ENCODE measurements at places on chromosomes 2 and 18.
A peak's percentile ranks its signal among the peaks of the same experiment; 100 is the strongest.

DNA sequence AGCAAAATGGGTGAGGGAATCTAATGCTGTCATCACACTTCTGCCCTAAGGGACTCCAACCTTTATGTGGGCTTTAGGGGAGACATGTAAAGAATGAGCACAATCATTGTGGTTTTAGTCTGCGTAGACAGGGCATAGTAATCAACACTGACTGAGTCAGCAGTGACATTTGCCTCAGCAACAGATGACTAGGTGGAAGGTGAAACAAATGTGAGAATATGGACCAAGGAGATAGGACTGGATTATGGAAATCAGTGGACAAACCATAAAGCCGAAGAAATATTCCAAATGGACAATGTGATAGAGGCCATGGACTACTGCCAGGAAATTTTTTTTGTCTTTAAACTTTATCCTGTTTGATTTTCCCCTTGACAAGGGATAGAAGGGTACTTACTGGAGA, 83.9 kb downstream of the PDK1 start:
- DNase-seq, result no peak

GRCh38 chr2:135728064-135728743, 13.5 kb upstream of the UBXN4 start:
- DNase-seq, result no peak

DNA sequence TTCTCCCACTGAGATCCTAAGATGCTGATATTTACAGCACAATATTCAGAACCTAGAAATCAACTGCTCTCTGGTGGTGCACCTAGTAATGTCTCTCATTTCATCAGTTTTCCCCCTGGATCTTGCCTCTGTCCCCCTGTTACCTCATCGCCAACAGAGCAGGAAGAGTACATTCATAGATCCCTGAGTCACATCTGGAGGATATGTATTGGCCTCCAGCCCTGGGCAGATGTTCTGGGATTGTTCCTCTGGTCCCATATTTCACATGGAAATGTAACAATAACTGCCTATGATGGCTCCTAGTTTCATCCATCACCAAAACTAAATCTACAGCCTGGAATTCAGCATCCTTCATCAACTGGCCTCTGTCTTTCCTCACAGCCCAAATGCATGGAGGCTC, 278.8 kb upstream of the SLC14A2 start:
- DNase-seq, result no peak

DNA sequence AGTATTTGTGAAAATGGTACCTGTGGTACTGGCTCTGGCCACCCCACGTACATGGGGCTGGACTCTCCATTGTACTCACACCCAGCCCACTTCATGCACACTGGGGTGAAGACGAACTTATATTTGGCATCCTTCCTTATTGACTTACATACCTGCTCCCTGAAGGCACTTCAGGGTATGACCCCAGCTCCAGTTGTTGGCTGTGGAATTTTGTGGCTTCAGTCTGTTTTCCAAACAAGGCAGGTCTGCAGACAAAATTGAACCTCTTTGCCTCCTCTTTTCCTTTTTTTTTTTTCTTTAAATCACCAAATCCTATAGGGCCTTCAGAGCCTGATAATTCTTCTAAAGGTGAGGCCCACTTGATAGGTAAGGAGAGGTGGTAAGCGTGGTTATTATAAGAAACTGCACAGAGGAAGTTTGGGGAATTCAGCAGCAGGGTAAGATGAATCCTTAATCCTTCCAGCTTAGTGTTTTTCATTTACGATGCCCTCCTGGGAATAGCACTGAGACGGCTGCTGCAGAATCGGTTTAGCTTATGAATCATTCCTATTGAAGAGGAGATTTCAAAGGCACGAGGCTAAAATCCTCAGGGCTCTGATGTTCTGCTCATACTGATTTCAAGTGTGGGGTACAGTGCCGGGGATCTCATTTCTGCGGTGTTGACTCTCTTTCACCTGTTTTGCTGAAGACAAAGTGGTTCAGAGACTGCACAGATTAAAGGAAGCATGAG, 55.2 kb downstream of the KIF5C start:
- DNase-seq, result no peak

DNA sequence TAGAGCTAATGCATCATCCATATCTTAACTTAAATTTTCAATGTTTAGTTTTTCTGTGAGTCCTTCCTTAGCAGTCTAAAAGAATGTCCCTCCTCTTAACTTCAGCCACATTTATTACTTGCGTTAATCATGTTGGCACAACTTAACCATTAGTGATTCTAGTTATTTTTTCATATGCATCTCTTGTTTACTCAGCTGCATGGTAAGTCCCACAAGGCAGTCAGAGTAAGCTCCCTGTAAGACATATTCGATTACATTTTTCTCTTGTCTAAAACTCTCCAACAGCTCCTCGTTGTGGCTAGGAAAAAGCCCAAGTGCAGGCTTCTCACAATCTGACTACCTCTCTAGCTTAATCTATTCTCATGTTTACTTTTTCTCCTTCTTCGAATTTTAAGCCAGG, 2045.3 kb upstream of the PIK3C3 start:
- DNase-seq, result no peak

GRCh38 chr2:161576421-161576820, 47.8 kb upstream of the SLC4A10 start:
- DNase-seq, result no peak

GRCh38 chr18:47593744-47594472, 336.6 kb downstream of the SMAD2 start:
- no peak for DNase-seq

DNA sequence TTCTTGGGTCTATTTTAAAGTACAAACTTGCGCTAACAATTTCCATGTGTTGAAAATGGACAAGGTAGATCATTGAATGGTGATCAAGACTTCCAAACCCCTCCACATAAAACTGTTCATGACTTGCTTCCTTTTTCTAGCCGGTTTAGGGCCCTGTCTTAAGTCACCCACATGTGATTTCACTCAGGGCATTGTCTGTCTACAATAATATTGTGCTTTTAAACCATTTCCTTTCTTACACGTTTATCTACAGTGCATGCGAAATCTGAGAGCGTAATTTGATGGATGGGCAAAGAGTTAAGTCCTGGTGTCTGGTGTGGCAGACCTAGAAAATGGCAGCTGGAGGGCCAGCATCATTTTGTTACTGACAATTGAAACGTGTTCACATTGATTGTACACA, 2.0 kb upstream of the ZNF516 start:
- DNase-seq, result no peak

- no peak for DNase-seq
Observed at GRCh38 chr18:78719821-78720220, 259.8 kb upstream of the SALL3 start.

DNA sequence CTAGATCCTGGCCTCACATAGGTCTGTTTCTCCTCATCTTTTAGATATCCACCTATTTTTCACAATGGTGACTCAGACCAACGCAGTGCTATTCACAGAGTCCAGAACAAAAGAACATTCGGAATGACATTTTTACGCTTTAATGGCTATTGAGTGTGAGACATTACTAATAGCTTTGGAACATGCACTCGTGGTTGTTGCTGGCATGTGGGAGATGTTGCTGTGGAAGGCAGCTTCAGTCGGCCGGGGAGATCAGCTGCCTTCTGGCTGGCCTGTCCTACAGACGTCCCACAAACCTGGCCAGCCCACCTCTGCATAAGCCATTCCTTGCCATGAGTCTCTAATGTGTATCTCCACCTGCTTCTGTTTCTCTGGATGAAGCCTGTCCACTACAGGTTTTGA, 3.4 kb downstream of the MBP start:
- DNase-seq, result no peak

- DNase-seq, result peak; percentile 13
Observed at GRCh38 chr2:144504218-144504641, 15.7 kb downstream of the ZEB2 start.

DNA sequence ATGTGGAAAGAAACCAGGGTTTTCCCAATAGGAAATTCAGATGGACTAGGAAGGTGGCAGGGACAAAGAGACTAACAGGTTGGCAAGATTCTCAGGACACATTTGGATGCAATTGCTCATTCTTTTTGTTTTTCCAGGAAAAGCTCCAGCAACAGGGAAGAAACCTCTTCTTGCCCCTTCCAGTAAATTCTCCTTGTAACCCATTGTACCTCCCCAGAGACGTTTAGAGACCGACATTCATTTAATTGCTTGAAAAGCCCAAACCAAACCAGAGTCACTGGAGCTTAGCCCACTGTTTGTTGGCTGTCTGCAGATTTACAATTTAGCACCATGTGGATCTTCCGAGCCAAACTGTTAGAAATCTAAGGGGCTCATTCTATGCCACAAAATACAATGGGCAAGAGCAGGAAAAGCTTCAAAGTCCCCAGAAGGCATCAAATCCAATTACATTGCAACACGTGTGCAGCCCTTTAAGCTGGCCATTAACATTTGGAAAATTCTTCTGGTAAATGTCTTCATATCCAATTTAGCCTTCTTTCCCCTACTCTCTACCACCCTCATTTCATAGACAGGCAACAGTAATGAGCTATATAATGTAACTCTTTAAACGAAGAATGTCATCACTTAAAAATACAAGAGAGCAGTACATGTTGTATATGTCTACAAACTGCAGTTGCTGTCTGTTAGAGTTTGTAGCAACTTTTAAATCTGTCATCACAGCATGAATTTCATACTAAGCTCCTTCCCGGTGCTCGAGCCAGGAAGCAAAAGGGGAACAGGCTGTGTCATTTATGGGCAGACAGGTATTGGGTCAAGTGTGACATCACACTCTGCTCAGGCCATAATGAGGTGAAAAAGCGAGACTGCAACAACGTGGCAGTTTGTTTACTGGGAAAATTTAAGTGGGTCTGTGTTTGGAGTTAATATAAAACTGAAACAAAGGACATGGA, 235.6 kb upstream of the HNRNPA3 start:
- DNase-seq, result no peak

DNA sequence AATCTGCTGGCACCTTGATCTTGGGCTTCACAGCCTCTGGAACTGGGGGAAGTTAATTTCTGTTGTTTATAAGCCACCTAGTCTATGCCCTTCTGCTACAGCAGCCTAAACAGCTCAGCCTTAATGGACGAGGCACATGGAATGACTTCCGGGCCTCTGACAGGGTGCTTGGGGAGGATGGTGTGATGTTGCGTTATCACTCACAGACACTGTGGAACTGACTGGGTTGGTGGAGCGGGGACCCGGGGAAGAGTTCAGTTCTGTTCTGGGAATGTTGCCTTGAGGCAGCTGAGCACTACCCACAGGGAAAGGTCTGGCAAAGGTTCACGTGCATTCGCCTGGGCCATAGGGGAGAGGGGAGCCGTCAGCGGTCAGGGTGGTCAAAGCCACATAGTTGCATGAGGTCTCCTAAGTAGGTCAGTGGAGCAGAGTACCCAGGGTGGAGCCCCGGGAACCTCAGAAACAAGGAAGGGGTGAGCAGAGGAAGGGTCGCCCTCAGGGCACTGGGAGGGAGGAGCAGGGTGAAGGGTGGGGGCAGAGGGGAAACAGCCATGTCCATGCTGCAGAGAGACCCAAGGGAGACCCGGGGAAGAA, 36.2 kb downstream of the LRRFIP1 start:
- no peak for DNase-seq

DNA sequence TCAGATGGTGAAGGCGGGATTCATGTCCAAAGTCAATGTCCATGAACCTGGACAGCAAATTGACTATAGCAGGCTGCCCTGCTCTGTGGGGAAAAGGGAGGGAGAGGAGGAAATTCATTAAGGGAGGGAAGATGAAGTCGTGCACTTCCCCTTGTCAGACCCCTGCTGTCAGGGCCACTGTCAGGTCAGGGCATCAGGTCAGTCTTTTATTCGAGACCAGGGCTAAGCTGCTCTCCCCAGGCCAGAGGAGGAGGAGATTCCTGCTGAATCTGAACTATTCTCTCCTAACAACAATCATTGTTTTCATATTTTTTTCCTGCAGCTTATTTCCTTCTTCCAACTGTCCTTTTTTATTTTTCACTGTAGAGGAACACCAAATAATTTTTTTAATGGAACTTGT, 17.2 kb downstream of the CNDP1 start:
- no peak for DNase-seq

DNA sequence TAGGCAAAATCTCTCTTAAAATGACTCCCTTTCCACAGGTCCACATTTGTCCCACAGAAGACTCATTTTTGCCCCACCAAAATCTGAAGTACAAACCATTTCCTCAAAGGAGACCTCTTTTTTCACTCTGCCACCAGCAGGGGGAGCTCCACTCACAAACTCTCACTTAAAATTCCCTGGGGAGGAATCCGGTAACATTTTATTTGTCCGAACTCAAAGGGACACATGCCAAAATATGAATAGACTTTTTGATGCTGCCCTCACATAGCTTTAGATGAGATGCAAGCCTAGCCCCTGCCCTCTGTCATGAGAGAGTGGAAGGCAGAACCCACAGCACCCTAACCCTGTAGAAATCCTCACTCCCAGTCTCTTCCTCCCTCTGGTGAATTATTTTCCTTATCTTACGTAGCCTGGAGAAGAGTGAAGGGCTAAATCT, 57.1 kb downstream of the RMDN2 start:
- DNase-seq, result no peak

DNA sequence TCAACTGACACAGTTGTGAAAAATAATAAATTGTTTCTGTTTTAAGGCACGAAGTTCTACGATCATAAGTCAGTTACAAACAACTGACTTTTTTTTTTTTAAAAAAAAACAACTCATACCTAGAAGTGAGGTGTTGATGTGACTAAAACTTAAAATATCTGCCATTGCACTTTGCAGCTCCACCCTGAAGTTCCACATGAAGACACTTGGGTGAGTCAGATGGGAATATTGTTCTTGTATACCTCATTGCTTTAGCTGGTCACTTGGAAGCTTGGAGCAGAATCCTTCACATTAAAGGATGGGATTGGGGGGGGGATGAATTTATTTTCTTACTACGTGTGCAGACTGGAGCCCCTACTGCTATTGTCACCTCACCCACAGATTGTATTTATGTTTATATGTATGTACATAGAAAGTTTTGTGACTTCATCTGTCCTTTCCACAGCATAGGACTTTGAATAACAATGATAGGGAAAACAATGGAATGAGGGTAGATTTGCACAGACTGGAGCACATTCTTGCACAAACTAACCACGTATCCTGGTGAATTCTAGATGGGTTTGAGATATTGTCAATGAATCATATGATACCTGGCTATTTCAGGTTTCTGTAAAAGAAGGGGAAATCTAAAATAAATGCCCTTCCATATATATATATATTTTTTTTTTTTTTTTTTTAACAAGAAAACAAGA, 57.9 kb upstream of the ARHGAP15 start:
- DNase-seq, result no peak

GRCh38 chr2:180739070-180739469, 241.3 kb upstream of the UBE2E3 start:
- no peak for DNase-seq
